ENCODE measurements at places on chromosomes 6 and 20.
A peak's percentile ranks its signal among the peaks of the same experiment; 100 is the strongest.

DNA sequence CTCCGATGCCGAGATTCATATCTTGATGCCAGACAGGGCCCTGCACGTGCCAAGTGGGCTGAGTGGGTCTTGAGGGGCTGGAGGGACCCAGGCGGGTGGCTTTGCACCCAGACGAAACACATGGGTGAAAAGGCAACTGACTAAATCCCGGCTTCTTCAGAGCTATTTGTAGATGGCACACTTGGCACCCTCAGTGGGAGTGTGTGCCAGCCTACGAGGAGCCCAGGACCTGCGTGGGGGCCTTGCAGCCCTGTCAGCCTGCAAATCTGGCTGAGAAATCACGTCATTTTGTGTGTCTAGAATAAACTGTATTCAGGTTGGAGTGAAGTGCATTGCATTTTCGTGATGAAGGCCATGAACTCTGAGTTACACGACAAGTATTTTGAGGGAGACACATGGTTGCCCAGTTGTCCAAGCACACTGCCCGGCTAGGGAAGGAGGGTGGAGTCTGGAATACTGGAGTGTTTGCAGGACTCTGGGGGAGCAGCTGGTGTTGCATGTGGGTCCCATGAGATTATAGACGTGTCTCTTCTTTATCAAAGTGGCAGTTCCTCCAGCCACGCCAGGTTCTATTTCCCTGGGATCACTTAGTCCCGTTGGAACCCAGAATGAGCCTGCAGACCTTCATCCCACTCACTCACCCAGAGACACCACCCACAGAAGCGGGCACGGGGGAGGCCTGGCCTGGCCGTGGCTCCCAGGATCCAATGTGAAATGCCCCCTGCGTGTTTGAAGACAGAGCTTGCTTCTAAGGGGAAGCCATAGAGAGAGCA lies 60.2 kb downstream of the DLL1 start:
- DNase-seq = no peak

DNA sequence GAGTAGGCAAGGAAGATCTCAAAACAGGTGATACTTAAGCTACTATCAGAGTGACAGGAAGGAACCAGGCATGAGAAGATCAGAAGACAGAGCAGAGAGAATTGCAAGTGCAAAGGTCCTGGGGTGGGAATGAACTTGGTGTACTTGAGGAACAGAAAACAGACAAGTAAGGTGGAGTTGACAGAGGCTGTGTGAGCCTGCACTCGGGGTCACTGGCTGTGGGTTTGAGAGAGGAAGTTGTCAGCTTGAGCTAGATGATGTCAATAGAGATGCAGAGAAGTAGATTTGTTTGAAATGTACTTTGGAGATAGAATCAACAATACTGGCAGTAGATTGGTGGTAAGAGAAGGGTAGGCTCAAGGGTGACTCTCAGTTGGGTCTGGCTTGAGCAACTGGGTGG lies 209.5 kb downstream of the CLIC5 start:
- DNase-seq = no peak

- no peak for DNase-seq
Measured at GRCh38 chr6:19204445-19204844, 632.7 kb upstream of the ID4 start.

DNA sequence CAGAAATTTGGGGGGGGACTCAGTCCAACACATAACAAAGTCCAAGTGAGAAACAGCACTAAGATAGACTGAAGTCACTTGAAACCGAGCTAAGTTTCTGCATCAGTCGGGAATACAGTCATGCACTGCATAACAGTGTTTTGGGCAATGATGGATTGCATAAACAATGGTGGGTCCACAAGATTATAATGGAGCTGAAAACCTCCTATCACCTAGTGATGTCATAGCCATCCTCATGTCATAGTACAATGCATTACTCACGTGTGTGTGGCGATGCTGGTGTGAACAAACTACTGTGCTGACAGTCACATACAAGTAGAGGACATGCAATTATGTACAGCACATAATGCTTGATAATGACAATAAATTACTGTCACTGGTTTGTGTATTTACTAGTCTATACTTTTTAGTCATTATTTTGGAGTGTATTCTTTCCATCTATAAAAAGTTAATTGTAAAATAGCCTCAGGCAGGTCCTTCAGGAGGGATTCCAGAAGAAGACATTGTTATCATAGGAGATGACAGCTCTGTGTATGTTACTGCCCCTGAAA lies 154.5 kb upstream of the ECI2 start:
- no peak for DNase-seq

DNA sequence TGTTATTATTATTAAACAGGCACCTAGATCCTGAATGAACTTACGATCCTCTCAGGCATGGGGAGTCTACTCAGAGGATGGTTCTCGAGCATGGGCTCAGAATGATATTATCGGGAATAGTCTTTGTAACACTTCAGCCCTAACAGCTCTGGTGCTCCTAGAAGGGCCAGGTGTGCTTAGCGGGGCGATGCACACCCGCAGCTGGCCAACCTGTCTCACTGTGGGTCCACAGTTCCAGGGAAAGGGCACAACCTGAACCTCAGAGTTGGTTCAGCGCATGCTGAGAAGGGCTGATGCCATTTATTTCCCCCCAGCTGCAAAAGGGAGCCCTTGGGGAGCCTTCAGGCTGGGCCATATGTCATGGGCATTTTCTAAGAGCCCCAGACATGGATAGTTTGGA lies 26.2 kb downstream of the RRAGD start:
- DNase-seq = peak; percentile 78

- no peak for DNase-seq
Measured at GRCh38 chr6:162684052-162684451, 43.5 kb downstream of the PRKN start.

GRCh38 chr6:27604986-27605385 lies 132.1 kb upstream of the ZNF184 start:
- DNase-seq = no peak

DNA sequence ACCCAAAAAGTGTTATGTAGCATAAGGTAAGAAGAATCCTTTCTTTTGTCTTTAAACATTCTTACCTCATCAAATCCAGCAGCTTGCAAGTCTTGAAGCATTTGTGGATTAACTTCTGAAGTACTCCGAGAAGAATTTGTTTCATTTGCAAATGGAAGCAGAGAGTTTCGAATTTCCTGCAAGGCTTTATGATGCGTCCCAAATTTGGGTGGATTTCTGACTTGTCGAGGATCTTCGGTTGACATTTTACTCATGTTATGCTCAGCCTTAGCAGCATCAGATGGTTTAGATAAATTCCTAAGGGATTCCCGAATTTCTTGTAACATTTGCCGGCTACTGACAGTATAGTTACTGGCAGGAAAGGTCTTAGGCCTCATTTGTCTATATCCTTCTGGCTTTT lies 16.2 kb downstream of the LATS1 start:
- no peak for DNase-seq

GRCh38 chr6:69164564-69165229 lies 529.6 kb downstream of the ADGRB3 start:
- no peak for DNase-seq

Data from DMS79 (cell line).